NCI-H1694 treated with DMSO at 0.1 percent for 48 hours (cell line): ENCODE measurements at places on chromosomes 3 and 15.

DNA sequence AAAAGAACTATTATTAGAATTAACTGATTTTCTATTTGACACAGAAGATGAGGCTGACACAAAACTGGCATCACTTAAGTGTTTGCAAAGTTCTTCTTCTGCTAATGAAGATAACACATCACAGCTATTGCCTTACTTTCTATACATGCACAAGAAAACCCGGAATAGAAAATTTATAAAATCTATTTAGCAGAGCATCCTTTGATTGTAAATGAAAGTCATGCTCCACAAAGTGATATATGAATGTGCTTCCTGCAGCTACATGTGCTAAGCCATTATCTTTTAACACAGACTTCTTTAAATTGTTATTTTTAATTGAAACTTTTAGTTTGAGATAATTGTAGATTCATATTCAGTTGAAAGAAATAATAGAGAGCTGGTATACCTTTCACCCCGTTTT is 27.0 kb downstream of the DENND4A start:
- no peak for DNase-seq

DNA sequence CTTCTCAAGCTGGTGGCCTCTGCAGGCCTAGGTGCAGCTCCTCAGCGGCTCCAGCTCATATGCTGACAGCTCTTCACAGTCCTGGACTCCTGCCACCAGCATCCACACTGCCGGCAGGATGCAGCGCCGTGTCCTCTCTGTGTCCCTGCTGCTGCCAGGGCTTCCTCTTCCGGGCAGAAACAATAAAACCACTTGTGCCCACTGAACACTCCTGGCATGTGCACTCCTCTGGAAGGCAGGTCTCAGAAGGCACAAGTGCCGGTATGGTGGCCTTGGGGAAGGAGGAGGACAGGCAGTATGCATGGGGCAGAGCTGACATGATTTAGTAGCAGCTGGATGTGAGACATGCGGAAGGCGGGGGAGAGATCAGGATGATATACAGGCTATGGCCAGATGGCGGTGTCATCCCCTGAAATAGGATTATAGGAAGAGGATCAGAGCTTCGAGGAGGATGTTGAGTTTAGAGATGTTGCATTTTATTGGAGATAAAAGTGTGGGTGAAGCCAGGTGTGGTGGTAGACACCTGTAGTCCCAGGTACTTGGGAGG is 7.5 kb upstream of the MAN2A2 start:
- peak; percentile 57 for DNase-seq

DNA sequence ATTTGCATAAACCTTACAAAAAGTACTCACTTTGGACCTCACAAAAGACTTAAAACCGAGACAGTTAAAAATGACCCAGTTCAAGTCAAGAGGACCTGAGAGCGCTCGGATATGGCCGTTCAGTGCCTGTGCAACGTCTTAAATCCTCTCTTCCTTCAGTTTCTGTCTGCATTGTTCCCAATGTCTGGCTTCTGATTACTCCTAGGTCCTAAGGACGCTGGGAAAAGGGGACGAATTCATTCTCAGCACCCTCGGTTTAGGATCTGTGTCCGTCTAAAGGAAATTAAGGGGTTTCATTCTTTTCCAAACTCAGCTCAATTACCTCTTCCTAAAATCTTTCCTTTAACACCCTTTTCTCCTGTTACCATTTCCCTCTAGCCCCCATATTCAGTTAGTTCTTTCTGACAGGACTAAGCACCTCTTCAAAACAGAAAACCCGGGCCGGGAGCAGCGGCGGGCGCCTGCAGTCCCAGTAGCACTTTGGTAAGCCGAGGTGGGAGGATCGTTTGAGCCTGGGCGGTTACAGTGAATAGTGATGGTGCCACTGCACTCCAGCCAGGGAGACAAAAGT is 970 bp downstream of the DPPA4 start:
- DNase-seq: no peak

DNA sequence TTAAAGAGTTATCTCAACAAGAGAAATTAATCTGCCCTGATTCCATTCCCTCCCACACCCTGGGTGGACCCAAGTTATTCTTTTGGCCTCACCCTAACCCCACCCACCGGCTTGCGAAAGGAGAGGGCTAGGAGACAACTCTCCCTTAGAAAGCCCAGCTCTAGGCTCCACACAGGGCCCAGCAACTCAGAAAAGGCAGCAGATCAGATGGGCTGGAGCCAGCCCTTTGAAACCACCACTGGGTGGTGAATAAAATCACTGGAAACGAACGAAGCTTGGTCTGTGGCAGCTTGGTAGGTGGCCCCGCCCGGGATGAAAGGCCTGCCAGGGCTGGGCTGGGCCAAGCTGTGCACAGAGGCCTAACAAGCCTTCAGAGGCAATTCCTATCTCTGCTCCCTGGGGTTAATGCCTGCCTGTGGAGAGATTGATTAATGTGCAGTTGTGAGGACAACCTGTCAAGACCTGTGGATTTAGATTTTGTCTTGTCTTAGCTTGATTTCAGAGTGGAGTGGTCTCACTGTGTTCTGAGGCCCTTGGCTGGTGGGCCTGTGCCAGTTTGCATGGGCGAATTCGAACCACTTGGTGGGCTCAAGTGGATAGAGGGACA is 38.8 kb downstream of the BHLHE40 start:
- DNase-seq: no peak

DNA sequence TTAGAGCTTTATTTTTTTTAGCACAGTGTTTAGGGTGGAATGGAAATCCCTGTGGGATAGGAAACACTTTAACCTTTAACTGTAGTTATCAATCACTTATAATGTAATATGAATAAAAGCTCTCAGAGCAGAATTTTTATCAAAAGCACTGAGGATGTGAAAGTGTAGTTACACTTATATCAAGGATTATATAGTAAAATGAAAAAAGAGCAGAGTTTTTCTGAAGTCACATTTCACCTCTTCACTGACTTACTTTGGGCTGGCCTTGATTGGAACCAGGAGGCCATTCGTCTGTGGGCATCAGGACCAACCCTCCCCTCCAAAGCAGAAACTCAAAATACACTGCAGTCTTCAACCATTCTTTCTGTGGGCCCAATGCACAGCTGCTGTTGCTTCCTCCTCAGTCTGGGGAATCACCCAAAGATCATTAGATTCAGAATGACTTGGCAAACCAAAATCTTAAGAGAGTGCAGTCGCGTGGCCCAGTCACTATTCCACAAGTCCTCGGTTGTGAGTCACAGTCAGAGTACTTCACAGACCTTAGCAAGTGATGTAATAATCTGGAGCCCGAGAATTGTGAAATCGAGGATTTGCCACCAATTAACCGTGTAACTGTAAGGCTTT is 132.6 kb upstream of the COL8A1 start:
- DNase-seq: no peak

- DNase-seq: no peak
These were observed 21.7 kb downstream of the APBA2 start for GRCh38 chr15:28907338-28907960.

GRCh38 chr3:14699643-14700042 is 24.7 kb downstream of the C3orf20 start:
- no peak for DNase-seq

DNA sequence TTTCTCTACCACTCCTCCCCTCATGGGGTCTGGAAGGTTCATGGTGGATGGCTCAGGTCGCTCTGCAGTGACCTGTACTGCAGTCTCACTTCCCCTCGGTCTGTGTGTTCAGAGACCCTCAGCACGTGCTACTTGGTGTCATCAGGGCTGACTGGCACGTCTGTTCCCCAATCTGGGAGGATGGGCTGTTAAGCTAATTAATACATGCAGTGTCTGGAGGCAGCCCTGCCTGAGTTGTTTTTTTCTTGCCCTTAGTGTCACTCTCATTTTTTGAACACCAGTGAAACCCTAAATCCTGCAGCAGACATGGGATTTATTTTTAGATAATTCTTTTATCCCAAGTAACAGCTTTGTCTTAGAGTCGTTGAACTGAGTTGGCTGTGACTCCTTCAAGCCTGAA is 64.6 kb downstream of the ARNT2 start:
- DNase-seq: no peak

DNA sequence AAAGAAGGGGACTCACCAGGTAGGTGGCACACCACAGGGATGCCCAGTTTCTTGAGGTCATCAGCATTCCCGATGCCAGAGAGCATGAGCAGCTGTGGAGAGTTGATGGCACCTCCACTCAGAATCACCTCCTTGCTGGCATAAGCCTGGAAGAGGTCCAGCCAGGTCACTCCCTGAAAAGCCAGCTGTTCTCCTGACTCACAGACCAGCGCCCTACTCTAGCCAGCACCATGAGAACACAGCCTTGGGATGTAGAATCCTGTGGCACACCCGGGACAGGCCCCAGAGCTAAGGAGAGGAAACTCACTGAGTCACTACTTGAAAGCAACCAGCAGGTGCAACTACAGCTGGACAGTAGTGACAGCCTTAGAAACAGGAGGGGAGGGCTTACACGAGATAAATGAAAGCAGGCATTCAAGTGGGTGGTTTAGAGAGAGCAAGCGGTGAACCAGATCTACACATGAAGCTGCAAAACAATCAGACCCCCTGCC is 24.5 kb downstream of the CHDH start:
- DNase-seq: no peak

DNA sequence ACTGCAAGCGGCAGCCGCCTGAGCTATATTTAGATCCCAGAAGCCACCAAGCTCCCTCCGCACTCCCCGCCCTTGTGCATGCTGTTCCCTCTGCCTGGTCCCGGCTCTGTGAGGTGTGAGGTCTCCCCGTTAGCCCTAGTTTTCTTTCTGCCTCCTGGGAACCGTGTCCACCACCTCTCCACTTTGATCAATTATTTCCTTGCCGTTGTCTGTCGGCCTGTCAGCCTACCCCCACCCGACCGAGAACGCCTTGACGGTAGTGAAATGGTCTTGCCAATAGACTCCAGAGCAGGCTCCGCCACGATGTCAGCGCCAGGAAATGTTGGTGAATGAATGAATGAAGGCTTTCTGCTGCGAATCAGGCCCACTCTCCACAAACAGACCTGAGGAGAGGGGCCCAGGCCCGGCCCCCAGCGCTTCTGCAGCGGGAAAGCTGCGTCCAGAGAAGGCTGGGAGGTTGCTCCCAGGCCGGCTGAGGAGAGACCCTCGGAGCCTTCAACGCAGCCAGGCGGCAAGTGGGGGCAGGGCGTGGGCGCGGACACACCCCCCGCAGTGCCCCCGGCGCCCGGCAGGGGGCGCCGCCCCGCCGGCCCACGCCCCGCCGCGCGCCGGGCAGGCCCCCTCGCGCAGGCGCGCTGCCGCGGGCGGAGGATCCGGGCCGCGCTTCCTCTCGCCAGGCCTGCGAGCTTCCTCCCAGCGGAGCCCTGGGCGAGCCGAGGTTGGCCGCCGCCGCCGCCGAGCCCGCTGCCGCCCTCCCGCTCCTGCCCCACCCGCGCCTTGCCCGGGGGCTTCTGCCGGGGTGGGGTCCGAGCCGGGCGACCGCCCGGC is at the start of gene CSK:
TSS of gene CSK (plus strand) at position 650 of the 828 bp plus-strand sequence. CDS start 16,218 bp downstream, outside the sequence.
- peak; percentile 23 for DNase-seq

DNA sequence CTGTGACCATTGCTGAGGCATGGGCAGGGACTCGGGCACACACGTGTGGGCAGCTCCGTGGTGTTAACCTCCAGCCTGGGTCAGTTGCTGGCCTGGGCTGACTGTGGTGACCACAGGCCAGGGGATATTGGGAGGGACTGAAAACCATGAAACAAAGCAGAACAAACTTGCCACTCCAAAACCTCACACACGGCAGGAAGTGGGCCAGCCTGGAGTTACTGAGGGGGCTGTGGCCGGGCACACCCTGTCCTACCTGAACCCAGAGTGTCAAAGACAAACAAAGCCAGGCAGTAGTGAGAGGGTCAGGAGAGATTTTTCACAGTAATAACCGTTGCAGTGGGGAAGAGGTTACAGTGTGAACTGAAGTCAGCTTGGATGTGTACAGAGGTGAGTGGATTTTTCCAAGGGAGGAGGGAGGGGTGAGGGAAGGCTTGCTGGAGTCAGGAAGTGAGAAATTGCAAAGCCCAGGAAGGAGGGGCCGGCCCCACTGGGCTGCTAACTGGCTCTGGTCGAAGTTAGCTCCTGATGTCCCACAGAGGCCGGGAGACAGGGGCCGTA is 40.0 kb upstream of the ATP10A start:
- no peak for DNase-seq

- DNase-seq: no peak
These were observed 240.0 kb downstream of the THSD4 start for GRCh38 chr15:71355268-71355667.

DNA sequence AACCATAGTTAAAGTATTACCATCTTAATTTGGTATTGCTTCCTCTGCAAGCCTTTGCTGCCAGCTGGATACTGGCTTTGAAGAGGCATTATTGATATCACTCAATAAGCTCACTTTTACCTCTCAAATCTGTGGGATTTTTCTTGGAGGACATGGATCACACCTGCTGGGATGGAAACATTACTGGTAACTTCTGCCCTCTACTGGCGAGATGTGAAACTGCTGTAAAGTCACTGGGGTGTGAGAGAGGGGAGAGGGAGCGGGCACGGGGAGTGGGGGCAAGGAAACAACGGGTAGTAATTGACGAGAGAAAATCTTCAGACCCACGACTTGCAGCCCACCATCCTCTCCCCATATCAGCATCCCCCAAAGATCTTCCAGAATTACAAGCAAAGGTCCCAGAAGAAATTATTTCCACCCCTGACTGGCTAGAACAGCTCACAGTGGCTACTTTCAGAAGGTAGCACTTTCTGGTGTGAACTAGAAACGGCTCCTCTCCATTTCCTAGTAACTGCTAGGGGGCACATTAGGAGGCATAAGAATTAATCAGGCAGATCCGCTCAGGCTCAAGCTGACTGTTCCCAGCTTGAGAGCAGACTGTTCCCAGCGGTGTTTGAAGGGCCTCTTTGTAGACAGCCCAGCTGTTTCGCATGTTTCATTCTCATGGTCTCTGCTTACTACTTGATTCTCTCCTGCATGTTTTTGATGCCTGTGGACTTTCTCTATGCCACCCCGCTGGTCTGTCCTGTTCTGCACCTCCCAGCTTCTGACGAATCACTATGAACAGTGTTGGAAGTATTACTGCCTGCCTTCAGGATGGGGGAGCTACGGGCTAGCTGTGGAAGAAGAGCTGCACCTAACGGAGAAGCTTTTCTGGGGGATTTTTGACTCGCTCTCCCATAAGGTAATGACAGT is 230.4 kb upstream of the CHRM5 start:
- DNase-seq: no peak

GRCh38 chr15:98723195-98723594 is 74.9 kb downstream of the IGF1R start:
- no peak for DNase-seq

- DNase-seq: no peak
These were observed 218.3 kb upstream of the LYSMD4 start for GRCh38 chr15:99951511-99951910.

DNA sequence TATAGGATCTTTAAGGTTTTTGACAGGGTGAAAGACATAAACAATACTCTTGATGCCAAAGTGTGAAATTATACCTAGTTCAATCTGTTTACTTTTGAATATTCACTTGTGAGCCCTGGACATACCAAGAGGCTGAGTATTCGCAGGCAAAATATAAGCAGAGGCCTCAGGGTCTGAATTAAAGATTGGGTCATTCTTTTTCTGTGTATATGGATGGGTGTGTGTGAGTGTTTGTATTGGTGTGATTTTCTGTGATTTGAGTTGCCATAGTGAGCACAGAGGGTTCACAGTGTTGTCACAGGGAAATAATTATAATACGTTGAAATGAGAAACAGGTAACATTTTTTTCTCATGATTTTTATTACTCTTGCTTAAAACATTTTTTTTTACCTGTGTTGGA is 770.7 kb upstream of the ALCAM start:
- no peak for DNase-seq

- DNase-seq: peak; percentile 45
These were observed 209.2 kb upstream of the ZPLD1 start for GRCh38 chr3:102225407-102226132.

GRCh38 chr3:16768956-16769355 is 115.8 kb upstream of the PLCL2 start:
- DNase-seq: no peak
